ENCODE measurements at places on chromosomes 5 and 9.
A peak's percentile ranks its signal among the peaks of the same experiment; 100 is the strongest.

DNA sequence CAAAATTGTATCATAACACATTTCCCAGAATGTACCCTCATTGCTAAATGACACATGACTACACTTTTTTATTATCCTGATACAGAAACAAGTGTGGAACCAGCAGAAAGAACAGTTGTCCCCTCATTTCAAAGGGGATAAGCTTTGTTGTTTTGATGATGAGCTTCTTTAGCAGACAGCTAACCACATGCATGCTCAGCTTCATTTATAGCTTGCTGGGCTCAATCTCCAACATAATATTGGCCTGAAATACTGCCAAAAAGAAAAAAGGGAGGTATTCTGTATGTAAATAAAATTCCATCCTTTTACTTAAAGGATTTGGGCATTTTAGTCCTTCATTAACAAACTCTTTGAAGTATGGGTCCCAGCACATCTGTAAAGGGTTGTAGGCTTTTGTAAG lies 120.4 kb downstream of the SPATA31D1 start:
- DNase-seq, result no peak

DNA sequence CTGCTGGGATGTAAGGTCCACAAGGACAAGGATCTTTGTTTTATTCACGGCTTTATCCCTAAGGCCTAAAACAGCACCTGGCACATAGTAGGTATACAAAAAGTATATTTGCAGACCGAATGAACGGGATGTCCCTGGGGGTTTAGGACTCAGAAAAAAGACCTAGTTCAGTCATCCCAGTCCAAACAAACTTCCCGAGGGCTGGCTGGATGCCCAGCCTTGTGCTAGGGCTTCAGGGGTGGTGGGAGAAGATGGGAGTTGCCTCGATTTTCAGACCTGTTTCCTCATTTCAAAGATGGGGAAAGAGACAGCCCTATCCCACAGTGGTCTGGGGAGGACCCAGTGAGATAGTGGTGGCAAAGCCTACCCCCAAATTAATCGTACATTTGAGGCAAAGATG lies 3.0 kb upstream of the PROB1 start:
- no peak for DNase-seq

DNA sequence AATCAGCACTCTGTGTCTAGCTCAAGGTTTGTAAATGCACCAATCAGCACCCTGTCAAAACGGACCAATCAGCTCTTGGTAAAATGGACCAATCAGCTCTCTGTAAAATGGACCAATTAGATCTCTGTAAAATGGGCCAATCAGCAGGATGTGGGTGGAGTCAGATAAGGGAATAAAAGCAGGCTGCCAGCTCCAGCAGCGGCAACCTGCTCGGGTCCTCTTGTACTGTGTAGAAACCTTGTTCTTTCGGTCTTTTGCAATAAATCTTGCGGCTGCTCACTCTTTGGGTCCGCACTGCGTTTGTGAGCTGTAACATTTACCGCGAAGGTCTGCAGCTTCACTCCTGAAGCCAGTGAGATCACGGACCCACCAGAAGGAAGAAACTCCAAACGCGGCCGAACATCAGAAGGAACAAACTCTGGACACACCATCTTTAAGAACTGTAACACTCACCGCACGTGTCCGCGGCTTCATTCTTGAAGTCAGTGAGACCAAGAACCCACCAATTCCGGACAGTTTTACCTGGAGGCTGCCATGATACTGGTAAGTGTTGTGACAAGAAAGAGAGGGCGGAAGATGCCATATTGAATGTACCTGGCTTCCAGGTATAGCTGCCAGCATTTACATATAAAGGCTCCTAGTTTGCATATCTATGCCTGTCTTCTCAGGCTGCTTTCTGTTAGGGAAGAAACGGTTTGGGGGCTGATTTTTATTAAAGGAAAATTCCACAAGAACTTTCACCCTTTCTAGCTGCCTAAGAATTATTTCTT lies 758.5 kb upstream of the CTNND2 start:
- DNase-seq, result no peak

DNA sequence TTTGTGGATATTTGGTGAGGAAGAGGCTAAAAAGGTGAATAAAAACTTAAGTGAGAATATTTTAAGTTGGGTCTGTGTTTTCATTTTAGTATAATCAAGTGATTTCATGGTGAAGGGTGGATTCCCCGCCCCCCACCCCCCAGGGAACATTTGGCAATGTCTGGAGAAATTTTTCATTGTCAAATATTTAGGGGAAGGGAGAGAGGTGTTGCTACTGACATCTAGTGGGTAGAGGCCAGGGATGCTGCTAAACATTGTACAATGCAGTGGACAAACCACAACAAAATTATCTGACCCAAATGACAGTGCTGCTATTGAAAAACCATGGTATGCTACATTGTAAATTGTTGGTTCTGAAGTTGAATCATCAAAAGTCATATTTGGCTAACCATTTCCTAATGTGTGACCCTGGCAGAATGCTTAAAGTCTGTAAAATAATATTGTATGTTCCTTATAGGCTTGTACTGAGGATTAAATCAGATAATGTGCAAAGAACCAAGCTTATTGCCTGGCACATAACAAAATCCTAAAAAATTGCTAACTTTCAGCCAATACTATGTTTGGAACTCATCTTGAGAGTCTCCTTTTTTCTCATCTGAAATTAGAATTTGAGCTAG lies 5.6 kb downstream of the C5orf24 start:
- DNase-seq, result peak; percentile 67

- DNase-seq, result no peak
Measured at GRCh38 chr5:102231693-102232619, 64.1 kb downstream of the SLCO4C1 start.

GRCh38 chr5:105783811-105784210 lies 1886.9 kb downstream of the EFNA5 start:
- no peak for DNase-seq

GRCh38 chr9:127222388-127223095 lies 42.0 kb upstream of the GARNL3 start:
- DNase-seq, result no peak

GRCh38 chr5:57539281-57539701 lies 56.7 kb upstream of the ACTBL2 start:
- DNase-seq, result no peak

DNA sequence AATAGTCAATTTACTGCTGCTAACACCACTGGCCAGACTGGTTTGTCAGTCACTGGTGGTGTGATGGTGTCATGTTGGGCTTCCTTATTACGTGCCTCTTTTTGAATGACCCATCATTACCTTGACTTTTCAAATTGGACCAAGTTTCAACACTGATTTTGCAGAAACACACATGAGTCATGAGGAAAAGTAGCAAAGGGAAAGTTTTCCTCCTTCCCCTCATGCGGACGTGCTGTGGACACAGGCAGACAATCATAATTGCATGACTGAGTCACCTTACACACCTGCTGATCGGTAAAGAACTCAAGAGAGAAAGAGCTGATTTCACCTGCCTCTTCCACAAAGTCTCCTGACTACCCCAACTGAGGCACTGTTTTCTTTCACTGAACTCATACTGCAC lies 324.5 kb downstream of the ARRDC3 start:
- DNase-seq, result no peak

DNA sequence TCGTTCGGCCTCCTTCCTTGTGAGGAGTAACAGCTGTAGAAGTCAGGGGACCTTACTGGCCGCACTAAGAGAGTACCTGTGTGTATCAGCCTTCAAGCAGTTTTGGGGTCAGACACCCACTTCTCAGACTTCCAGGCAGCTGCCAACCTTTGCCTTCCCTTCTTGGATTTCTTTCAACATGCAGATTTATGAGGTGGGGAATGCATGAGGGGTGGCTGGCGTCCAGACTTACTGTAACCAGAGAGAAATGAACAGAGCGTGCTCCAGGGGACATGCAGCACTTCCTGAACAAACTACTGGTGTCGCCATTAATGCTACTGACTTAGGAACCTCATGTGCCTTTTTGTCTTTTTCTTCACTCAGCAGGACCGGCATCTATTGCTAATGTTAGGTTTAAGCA lies 46.7 kb downstream of the INSYN2B start:
- DNase-seq, result no peak

DNA sequence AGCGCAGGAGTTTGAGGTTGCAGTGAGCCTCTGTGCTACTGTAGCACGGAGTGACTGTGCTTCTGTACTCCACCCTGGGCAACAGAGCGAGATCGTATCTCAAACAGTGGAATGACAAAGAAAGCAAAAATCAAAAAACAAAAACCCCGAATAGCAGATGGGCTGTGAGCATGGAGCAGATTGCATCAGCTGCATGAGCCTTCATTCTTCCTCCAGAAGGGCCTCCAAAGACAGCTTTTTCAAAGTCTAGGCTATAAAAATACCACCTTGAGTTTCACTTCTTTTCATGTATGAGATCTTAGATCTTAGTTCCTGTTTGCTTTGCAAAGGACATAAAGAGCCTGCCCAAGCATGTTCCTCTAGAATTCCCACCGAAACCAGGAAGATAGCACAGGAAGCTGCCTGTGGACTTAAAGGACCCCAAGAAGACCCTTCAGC lies 15.0 kb upstream of the HSPB3 start:
- DNase-seq, result no peak

- no peak for DNase-seq
Measured at GRCh38 chr5:65462139-65462705, 19.5 kb downstream of the ADAMTS6 start.

- DNase-seq, result no peak
Measured at GRCh38 chr9:68709291-68710110, 4.5 kb downstream of the PIP5K1B start.

DNA sequence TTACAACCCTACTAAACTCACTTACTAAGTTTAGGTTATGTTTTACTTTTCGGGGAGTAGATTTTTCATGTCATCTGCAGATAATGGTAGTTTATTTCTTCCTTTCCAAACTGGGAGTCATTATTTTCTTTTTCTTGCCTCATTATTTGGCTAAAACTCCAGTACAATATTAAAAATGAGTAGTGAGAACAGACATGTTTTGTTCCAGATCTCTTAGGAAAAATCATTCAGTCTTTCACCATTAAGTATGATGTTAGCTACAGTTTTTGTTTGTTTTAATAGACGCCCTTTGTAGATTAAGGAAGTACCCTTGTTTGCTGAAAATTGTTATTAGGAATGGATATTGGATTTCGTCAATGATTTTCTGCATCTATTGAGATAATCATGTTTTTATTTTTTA lies 472.0 kb upstream of the PAPPA start:
- no peak for DNase-seq

- peak; percentile 33 for DNase-seq
Measured at GRCh38 chr9:101582553-101582952, 12.2 kb downstream of the PPP3R2 start.

- DNase-seq, result no peak
Measured at GRCh38 chr5:14385019-14385418, 196.6 kb upstream of the OTULINL start.

GRCh38 chr9:134328341-134328840 lies 2.1 kb downstream of the RXRA start:
- no peak for DNase-seq

DNA sequence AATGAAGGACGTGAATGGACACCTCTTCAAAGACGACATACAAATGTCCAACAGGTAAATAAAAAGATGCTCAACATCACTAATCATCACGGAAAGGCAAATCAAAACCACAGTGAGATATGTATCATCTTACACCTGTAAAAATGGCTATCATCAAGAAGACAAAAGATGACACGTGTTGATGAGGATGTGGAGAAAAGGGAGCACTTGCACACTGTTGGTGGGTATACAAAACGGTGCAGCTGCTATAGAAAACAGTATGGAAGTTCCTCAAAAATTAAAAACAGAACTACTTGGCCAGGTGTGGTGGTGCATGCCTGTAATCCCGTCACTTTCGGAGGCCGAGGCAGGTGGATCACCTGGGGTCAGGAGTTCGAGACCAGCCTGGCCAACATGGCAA lies 47.9 kb downstream of the STK10 start:
- no peak for DNase-seq

GRCh38 chr9:17472126-17472525 lies 106.7 kb upstream of the SH3GL2 start:
- no peak for DNase-seq

- DNase-seq, result peak; percentile 37
Measured at GRCh38 chr9:71758785-71759184, 9.5 kb downstream of the CEMIP2 start.

- DNase-seq, result peak; percentile 42
Measured at GRCh38 chr5:132466433-132467286, 23.9 kb downstream of the IRF1 start.
